ENCODE measurements at places on chromosomes 16 and 17.

GRCh38 chr17:81081222-81082176 is 46.5 kb downstream of the BAIAP2 start:
- DNase-seq: no peak

- no peak for DNase-seq
Measured at GRCh38 chr16:69741951-69742904, 12.5 kb downstream of the NOB1 start.

DNA sequence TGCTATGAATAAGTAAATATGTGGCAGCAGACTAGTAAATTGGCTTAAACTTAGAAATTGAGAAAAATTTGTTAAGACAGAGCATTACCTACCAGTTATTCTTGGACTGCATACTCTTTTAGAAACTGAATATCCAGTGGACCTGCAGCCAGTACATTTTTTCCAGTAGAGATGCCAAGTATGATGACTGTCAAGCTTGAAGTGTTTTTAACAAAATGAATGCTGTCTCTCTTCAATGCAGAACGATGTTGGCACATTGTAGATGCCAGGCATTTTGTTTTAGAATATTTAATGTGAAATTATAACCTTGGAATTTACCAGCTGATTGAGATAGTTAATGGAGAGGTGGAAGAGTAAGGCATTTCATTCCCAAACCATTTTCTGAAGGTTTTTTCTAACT is 52.5 kb downstream of the NFAT5 start:
- no peak for DNase-seq

GRCh38 chr16:18800775-18801144 is 589 bp downstream of the ARL6IP1 start:
- no peak for DNase-seq

DNA sequence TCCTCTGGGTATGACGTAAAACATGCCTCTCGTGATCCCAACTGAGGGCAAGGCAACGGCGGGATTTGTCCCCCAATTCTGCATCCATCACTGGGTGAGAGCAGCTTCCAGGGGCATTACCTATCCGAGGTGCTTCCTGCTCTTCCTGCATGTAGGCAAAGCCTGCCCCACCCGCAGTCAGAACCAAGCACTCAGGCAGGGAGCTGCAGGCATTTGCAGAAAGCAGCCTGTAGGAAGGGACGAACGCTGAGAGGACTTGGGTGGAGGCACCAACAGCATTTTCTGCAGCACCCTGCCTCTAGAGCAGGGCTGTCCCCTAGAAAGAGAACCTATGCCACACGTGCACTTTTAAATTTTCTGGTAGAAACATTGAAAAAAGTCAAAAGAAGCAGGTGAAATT is 5.5 kb downstream of the BCO1 start:
- no peak for DNase-seq

GRCh38 chr16:62254372-62254771 is 218.1 kb upstream of the CDH8 start:
- DNase-seq: no peak

DNA sequence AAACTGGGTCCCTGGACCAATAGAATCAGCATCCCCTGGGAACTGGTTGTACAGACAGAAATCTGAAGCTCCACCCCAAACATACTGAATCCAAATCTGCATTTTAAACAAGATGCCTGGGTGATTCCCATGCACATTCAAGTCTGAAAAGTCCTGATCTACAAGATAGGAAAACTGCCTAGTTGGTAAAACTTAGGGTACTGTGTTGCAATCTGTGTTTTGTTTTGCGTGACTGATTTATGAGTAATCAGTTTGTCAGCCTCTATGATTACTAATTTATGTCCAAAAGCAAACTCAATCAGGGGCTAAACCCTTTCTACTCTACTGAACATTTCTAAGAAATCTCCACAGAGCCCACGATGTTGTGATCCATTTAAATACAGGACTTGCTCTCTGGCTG is 103.8 kb downstream of the YPEL2 start:
- no peak for DNase-seq

DNA sequence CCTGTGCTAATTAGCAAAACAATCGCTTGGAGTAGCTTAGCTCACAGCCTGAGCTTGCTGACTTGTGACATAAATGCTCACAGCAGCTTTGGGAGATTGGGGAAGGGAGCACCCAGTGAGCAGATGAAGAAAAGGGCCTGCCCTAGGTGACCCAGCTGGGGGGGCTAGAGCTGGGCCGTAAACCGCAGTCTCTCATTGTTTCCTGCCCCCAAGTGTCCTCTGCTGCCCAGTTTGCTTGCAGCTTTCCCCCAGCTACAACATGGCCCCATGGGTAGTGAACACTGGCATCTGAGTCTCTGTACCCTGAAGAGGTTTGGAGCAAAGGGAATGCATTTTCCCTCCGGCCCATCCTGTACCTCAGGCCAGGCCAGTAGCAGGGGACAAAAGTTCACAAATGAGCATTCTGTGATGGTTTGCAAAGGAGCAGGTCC is 349.4 kb downstream of the SLC39A11 start:
- DNase-seq: no peak

DNA sequence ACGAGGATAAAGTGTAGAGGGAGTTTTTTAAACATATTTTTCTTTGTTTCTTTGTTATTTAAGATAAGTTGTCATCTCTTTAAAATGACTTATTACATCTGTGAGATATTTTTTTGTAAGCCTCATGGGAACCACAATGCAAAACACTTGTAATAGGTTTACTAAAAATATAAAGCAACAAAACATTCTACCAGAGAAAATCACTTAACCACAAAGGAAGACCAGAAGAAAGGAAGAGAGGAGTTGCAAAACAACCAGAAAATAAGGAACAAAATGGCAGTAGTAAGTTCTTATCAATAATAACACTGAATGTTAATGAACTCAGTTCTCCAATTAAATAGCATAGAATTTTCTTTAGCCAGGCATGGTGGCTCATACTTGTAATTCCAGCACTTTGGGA is 22.9 kb downstream of the DHRS7B start:
- DNase-seq: no peak

DNA sequence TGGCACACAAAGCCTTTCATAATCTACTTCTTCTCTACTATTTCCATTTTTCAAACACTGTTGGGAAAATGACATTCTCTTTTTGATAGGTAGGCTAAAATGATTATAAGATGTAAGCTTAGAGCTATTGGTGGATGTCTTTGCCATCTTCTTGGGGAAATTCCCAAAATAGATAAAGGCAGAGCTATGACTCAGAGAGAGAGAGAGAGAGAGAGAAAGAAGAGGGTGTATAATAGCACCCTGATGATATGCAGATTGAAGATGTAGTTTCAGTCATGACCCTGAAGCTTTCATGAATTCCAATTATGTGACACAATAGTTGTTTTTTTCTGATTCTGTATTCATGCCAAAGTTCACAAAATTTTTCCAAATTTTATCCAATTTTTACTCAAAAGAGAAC is 529.1 kb downstream of the HS3ST4 start:
- no peak for DNase-seq

DNA sequence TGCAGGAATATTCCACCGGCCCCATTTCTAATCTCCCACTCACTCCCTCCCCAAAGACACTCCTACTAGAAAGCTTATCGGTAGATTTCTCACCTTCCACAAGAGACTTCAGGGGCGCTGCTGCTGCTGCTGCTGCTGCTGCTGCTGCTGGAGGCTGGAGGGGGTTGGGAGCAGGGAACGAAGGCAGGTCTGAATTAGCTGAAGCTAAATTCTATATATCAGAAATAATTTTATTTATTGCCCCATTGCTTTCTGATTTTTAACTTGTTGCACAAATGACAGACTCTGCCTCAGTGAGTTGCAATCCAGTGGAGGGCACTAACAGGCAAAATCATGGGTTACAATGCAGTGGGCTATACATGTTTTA is 25.8 kb upstream of the HLF start:
- no peak for DNase-seq

GRCh38 chr17:50100480-50100883 is 5.3 kb downstream of the PDK2 start:
- no peak for DNase-seq

DNA sequence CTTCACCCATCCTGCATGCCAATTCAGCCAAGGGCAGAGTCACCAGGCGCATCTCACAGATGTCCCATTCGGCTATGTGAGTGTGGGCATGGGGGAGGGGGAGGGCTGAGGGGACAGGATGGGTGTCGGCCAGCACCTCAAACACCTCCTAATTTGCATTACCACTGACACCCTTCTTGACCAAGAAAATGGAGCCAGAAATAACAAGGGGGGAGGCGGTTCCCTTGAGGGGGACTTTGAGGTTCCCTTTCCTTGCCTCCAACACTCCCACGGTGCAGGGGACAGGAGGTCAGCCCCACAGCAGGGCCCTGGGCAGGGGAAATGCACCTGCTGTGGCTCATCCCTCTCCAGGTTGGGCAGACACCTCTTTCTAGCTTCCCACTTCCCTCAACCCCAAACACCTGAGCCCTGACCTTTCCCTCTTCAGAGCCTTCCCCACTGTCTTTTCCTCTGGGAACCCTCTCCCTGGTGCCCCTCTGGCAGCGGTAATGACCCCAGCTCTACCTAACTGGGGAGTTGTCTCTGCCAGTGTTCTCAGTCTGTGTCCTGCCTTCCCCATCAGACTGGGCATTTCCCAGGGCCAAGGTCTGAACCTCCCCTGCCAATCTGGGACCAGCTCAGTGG is 18.2 kb upstream of the TBX21 start:
- DNase-seq: no peak

GRCh38 chr16:35195864-35196216 is 1736.4 kb downstream of the TP53TG3F start:
- DNase-seq: no peak

GRCh38 chr17:83064732-83065659 is 14.4 kb upstream of the METRNL start:
- no peak for DNase-seq

DNA sequence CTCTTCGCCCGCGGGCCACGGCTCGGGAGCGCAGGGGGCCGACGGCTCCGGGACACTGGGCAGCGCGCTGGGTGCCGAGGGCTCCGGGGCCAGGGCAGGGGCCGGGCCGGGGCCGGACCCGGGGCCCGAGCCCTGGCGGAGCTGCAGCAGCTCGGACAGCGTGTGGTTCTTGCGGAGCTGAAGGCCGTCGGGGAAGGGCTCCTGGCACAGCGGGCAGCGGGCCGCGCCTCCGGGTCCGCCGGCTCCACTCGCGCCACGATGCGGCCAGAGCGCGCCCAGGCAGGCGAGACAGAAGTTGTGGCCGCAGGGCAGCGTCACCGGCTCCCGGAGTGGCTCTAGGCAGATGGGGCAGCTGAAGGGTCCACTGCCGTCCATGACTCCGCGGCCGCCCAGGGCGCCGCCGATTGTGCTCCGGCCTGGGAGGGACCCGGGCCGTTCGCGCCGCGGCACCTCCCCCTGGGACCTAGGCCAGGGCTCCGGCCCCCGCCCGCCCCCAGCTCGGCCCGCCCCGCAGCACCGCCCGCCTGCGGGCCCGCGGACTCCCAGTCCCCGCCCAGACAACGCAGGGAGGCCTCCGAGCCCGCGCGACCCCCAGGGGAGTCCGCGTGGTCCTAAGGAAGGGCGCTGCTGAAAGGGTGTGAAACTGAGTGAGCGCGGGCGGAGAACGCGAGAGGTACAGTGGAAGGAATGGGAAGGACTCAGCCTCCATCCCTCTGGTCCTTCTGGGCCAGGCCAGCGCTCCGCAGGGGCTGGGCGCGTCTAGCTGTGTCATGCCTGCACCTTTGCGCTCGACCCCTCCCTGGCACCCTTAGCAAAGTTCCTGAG is at the start of gene TRIM47:
Gene TRIM47 (minus strand): TSS at position 408 of the 825 bp plus-strand sequence. CDS start 33 bp downstream, at position 375.
- DNase-seq: no peak

DNA sequence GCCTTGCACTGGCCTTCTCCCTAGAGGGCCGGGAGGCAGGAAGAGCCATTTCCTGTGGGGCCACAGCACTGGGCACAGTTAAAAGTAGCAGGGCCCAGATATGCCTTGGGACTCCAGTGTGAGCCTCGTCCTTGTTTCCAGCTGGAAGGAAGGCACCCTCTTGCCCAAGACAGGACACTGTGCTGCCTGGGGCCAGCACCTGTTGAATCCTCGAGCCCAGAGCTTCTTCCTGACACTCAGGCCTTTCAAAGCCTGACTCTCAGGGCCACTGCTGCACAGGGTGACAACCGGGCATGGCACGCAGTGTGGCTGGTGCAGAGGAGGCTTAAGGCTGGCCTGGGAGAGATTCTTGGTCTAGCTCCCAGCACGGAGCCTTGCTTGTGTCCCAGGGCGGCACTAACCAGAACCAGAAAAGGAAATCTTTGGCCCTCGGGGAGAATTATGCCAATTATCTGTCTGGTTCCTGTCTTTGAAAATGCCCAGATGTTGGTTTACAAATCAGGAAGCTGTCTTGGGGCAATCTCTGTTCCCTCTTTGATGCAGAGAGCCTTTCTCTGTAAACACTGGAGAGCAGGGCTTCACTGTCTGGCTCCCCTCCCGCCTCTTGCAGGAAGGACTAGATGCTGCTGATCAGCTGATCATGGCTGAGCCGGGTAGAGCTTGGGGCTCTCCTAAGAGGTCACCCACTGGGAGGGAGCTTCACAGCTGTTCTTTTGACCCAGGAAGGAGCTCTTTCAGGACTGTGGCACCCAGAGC is 11.1 kb downstream of the LDHD start:
- DNase-seq: no peak

GRCh38 chr16:4182581-4183236 is 59.2 kb downstream of the SRL start:
- DNase-seq: no peak

DNA sequence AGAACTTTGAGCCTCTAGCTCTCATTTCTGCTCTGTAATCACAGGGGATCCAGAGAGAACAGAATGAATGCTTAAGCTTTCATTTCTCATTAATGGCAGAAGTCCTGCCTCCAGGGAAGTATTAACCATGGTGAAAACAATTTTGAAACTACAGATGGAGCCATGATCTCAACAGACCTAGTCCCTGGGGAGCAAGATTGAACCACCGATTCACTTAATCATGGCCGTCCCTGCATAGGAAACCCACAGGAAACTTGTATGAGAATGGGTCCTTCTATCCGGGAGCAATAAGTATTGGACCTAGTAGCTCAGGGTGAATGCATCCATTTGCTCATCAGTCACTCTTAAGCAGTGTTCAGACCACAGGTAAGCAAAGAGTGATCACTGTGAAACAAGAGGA is 40.2 kb upstream of the CLEC18A start:
- no peak for DNase-seq

- DNase-seq: peak; percentile 51
Measured at GRCh38 chr17:50149417-50150353, 792 bp downstream of the PPP1R9B start.

DNA sequence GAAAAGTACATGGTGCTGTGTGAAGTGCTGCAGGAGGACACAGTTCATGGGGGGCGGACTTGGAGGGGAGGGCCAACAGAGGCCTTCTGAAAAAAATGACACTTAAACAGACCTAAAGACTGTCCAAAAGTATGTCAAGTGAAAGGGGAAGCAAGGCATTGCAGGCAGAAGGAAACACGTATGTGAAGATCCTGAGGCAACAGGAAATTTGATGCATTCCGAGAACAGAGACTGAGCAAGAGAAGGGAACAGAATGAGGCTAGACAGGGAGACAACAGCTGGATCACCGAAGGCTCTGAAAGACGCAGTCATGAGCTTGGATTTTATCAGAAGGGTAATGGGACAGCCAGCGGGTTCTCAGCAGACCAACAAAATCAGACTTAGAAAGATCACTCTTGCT is 1.1 kb downstream of the IFT20 start:
- no peak for DNase-seq

- DNase-seq: no peak
Measured at GRCh38 chr17:8176998-8177731, 985 bp upstream of the TMEM107 start.

GRCh38 chr16:79554912-79555311 is 45.6 kb downstream of the MAF start:
- no peak for DNase-seq
